ENCODE measurements at places on chromosomes 1 and 21.

DNA sequence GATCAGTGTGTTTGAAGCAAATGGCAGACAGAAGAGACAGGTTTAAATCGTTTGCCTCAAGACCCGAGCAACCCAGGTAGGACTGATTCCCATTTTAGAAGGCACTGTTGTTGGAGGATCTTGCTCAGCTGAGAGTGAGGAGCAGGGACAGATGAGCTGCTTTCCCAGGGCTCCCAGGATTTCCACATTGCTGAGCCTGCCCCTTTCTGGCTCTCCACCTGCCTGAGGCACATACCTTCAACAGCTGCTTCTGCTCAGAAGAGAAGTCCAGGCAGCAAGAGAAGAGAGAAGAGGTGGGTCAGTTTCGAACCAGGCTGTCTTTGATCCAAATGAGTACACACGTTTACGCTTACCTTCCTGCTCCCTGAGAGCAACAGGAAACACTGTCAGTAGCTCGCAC is 5.7 kb downstream of the TNNT2 start:
- DNase-seq: no peak

GRCh38 chr1:228085287-228085951 is 2.9 kb downstream of the ARF1 start:
- DNase-seq: no peak

GRCh38 chr21:44295646-44296045 is 4.2 kb upstream of the PFKL start:
- DNase-seq: no peak

DNA sequence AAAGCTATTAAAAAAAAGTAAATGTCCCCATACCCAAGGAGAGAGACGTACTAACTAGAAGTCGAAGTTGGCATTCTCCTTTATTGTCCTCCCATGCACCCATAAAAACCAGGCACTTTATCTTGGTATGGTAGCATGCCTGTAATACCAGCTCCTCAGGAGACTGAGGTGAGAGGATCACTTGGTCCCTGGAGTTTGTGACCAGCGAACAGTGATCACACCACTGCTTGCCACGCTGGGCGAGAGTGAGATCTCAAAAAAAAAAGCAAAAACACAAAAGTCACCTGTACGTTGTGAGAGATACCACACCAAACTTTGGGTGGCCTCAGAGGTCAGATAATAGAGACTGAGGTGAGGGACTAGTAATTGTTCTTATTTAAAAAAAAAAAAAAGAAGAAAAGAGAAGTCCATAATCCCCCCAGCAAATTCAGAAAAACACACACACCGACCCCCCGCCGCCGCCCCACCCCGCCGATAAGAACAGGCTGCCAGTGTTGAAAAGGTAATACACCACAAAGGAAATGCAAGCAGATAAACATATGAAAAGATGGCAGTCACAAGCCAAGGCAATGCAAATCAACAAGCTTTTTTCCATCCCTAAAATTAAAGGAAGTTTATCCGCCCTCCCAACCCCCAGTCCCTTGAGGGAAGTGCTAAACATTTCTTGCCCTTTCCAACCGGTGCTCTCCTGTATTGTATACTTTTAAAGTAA is 3.6 kb downstream of the L1TD1 start:
- DNase-seq: no peak

DNA sequence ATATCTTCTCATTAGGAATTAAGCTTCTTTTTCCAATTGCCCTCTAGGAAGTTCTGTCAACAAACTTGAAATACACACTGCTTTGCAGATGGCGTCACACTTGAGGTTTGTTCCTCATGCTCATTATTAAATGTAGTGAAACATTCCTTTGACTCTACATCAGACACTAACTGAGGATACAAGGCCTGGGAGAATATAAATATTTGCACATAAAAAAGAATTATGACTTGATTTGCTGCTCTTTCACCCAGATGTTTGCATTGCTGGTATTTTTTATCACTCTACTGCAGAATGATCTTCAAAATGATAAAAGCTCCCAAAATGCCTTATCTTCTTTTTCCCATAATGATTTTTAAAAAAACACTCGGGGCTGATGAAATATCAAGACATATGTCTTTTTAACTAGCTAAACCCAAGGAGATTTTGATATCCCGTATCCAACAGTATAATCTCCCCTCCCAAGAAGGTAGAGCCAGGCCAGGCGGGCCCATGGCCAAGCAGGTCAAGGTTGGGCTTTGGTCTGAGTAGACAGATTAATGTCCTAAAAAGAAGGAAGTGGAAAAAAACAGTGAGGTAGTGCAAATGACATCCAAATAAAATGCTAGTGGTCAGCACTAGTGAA is 264.6 kb downstream of the HHIPL2 start:
- DNase-seq: no peak

DNA sequence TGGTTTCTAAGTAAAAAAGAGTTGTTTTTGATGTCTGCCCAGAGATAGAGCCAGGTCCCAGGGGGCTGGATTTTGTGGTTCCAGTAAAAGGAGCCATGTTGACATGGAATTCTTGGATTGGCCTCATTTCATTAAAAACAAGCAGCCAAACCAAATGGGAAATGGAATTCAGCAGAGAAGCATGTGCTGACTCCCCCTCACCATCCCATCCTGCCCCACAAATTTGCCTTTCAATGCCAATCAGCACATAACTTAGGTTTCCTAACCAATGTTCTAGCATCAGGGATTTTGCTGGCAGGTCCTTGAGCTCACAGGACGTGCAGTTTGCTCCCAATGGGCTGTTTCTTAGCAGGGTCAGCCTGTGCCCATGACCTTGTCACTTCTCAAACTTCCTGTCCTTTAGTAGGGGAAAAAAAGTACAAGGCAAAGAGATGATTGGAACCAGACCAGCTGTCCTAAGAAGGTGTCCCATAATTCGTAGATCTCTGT is 101.5 kb upstream of the GADD45A start:
- no peak for DNase-seq

DNA sequence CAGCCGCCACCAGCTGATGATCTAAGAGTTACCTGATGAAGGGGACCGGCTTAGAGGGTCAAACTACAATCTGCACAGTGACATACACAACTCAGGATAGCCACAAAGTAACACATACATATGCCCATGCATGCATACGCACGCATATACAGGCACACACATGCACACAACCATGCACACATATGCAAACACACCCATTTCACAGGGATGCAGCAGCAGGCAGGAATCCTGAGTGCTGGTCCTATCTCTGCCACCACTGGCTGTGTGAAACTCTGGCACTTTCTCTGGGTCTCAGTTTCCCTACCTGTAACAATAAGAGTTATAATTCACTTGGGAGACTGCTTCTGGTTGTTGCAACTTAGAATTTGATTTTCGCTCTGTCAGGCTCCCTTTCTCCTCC is 520.2 kb downstream of the PTPRU start:
- no peak for DNase-seq

GRCh38 chr21:16082038-16082816 is 352.4 kb downstream of the USP25 start:
- DNase-seq: no peak

DNA sequence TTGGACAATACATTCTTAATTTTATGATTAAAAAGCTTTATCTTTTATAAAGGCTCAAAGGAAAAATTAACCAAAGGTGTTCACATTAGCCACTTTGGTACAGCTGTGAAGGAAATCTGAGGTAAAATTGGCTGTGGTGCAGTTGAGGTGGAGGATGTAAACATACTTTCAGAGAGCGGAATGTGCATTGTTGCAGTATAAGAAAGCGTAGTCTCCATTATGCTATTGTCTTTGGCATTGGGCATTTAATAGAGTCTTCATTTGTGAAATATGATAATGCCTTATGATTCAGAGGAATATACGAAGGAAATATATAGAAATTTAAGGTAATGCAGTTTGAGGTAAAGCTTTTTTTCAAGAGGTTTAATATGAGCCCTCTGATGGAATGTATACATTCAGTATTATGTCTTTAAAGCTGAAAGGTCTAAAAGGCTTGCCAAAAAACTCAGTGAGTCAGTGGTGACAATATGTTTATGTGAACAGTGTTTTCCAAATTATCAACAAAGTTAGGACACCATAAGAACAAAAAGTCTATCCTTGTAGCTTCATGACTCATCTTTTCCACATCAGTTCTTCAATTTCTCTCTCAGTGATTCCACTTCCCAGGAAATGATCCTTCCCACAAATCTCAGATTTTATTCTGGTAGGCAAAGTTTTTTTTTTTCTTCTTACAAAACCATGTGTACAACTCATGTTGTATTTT is 26.9 kb upstream of the DDR2 start:
- DNase-seq: no peak

- DNase-seq: no peak
These were observed 620.2 kb downstream of the PTPRU start for GRCh38 chr1:29856340-29857114.

DNA sequence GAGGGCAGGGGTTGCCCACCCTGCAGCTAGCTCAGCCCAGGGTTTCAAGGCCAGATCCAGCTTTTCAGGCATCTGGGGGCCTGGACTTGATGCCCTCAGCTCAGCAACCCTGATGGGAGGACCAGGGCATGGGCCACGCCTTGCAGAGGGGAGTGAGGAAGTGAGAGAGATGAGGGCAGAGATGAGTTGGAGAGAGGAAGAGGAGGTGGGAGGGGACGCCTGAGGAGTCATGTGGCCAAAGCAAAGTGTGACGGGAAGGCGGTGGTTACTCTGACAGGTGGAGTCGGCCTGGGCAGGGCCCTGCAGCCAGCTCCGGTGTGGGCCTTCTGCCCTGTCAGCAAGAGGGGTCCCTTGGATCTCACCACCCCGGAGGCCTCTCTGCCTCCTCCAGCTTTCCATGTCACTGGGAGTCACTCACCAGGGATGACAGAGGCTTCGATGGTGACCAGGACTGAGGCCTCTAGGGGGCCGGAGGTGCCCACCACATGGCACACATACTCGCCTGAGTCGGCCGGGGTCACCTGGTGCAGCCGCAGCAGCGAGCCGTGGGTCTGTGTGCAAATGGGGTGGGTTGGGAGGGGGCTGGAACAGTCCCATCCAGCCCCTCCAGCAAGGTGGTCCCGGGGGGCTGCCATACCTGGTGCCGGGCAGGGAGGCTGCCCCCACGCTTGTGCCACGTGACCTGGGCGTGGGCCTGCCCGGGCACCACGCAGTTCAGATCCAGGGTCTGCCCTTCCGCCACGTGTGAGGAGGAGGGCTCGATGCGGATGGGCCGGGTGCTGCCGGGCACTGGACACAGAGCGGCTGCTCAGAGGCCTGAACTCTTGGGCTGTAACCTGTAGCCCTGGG is 40.4 kb downstream of the LDLRAD2 start:
- no peak for DNase-seq

GRCh38 chr1:201718346-201719202 is 110.4 kb upstream of the IPO9 start:
- no peak for DNase-seq

GRCh38 chr1:31843506-31843905 is 27.7 kb upstream of the SPOCD1 start:
- DNase-seq: no peak

DNA sequence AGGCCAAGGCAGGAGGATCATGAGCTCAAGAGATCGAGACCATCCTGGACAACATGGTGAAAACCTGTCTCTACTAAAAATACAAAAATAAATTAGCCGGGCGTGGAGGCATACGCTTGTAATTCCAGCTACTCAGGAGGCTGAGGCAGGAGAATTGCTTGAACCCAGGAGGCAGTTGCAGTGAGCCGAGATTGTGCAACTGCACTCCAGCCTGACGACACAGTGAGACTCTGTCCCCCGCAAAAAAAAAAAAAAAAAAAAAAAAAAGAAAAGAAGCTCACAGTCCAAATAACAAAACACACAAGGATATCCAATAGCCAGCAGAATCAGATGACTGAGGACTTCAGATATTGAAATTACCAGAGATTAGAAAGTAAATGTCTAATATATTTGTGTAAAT is 11.8 kb downstream of the AHCTF1 start:
- no peak for DNase-seq
